ENCODE measurements at places on chromosomes 4 and X. TPM values are rescaled to one million over a fixed set of nuclear protein-coding genes. Genes with fewer than 3 reads are reported as not detected.

Gene TKTL1
- total RNA-seq: not detected

Gene SULT1E1
- 6.3 TPM for total RNA-seq

Gene PDGFRA
- total RNA-seq: 2.9 TPM

Gene GCNA
- total RNA-seq: 0.65 TPM

Gene CTAG1B
- not detected for total RNA-seq

Gene UGT2B28
- total RNA-seq: not detected

Gene BGN
- 86.5 TPM for total RNA-seq

Gene ENPP6
- not detected for total RNA-seq

Gene RPS6KA6
- 1.3 TPM for total RNA-seq

Gene POF1B
- total RNA-seq: not detected

Gene FAT4
- 18.5 TPM for total RNA-seq

Gene CYSLTR1
- total RNA-seq: not detected

Gene TRIML1
- not detected for total RNA-seq

Gene RENBP
- 0.98 TPM for total RNA-seq

Gene PPEF2
- total RNA-seq: not detected

Gene USP11
- 38.9 TPM for total RNA-seq

Gene IL13RA1
- 18.7 TPM for total RNA-seq

Gene PAGE2B
- not detected for total RNA-seq

Gene CXCL5
- 12.4 TPM for total RNA-seq

Gene RPA4
- 0.13 TPM for total RNA-seq

Gene SMR3B
- not detected for total RNA-seq

Gene ODAPH
- total RNA-seq: 2.1 TPM

Gene TEX13D
- not detected for total RNA-seq

Gene TCEAL6
- not detected for total RNA-seq

Gene CCDC158
- total RNA-seq: not detected

Gene SHROOM4
- 6.0 TPM for total RNA-seq

Data from mesangial cell (primary cell).